ENCODE measurements at places on chromosomes 11 and 22.

DNA sequence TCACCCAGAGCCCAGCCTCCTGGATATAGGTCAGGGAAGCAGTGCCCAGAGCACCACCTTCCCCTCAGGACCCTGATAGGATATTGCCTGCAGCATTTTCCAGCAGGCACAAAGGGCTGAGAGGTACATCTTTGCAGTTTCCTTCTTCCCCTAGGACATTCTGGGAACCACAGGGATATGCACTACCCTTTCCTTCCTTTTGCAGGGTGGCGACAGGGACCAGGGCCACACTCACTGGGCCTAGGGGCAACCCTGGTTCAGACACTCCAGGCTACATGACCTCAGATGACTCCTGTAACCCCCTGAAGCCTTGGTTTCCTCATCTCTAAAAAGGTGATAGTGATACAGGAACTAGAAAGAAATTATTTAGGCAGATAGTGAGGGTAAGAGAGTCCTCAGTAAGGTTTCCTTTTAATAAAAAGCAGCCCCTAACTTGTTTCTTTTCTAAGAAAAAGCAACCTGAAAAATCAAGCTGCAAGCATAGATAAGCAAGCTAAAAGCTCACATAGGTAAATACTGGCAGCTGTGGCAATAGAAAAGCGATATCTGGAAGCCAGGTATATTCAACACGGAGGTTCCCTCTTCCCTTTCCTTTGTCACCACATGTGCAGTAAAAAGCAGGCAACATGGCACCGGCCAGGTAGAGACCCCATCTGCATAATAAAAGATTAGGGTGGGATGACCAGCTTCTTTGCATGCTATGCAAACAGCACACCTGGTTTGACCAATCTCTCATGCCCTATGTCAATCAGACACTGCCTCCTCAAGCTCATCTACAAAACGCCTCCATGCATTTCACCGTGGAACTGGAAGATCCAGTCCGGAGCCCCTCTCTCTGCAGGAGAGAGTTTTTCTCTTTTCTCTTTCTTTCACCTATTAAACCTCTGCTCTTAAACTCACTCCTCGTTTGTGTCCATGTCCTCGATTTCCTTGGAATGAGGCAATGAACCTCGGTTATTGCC, 13.2 kb upstream of the MRGPRX2 start:
- DNase-seq: peak; percentile 76

DNA sequence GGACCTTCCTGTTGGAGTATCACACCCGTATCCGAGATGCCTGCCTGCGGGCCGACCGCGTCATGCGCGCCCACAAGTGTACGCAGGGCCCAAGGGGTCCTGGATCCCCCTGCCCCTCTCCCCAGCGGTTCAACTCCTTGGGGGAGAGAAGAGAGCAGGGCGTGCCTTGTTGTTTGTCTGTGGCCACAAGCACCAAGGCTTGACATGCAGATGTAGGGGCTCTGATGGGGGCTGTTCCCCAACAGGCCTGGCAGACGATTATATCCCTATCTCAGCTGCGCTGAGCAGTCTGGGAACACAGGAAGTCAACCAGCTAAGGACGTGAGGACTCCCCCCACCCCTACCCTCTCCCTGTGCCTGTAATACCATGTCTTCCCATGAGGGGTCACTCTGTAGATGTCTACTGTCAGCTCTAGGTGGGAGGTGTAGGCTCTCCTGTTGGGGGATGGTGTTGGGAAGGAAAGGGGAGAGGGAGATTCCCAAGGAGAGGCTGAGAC, 6.8 kb downstream of the CFL1 start:
- DNase-seq: no peak

DNA sequence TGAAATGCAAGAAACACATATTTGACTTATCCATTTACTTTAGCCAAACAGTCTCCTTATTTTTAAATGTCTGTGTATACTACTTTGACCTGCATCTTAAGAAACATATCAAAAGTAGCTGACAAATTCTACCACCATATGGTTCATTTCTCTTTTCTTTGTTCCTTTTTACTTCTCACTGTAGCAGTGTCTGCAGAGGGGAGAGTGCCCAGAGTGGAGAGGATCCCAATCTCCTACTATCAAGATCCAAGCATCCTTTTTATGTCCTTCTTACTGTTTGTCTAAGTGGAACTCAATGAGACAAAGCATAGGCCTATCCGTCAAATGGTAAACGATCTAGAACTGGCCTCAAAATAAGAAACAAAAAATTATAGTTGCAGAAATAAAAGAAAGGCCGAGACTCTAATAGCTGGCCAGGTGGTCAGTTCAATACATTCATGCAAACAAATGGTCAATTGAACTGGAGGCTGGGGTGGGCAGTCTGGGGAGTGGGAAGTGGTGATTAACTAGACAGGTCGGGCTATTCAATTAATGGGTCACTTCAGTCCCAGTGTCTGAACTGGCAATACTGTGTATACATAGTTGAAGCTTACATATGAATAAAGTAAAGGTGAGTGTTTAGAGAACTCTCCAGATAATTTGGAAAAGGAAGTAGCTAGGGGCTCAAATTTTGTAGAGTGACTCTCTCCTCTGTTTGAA, 149.1 kb downstream of the MAML2 start:
- DNase-seq: no peak

DNA sequence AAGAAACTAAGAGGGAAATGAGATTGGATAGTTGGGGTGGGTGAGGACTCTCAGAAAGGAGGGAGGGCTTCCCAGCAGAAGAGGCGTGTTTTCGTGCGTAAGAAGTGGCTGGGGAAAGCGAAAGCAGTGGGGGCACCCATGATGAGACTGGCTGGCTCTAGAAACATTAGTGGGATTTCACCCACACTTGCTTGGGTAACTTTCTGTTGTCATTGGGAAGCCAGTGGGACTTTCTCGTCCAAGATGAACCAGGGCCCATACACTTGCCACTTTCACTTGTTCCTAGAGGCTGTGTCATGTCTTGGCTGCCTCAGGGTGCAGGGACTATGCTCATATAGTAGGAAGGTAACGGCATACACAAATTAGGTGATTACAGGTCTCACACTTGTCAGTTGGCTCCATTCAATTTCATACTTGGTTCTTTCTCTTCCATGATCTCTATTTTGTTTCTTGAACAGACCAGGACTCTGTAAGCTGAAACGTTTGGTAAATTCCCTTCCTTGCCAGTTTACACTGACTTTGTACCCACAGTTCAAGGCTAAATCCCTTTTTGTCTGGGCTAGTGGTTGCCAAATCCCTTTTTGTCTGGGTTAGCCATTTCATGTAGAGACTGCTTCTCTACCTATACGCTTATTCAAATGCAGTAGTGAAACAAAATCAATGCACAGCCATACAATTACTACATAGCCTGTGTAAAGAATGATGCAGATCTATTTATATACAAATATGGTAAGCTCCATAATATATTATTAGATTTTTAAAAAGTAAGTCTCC, 42.0 kb upstream of the CXCR5 start:
- no peak for DNase-seq

GRCh38 chr11:114098927-114099326, 39.4 kb downstream of the ZBTB16 start:
- DNase-seq: no peak

GRCh38 chr11:118609380-118610224, 2.2 kb downstream of the PHLDB1 start:
- no peak for DNase-seq

- DNase-seq: peak; percentile 19
These were observed 10.4 kb upstream of the SREBF2 start for GRCh38 chr22:41822317-41823057.

DNA sequence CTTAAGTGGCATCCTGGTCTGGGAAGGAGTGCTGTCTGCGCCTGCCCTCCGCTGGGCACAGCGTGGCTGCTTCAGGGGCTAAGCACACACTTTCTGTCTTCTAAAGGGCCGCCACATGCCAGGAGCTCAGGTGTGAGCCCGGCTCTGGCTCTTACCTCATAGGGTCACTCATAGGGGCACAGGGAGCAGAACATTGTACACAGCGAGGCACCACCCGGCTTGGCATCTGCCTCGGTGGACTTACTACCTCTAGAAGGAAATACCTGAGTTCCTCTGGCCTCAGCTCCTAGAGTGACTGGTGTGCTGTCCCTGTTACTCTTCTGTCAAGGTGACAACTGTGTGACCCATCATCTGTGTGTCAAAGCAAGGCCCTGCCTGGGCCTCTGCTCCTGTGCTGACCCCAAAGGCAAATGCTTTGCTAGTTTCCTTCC, 13.4 kb downstream of the NEAT1 start:
- DNase-seq: no peak

DNA sequence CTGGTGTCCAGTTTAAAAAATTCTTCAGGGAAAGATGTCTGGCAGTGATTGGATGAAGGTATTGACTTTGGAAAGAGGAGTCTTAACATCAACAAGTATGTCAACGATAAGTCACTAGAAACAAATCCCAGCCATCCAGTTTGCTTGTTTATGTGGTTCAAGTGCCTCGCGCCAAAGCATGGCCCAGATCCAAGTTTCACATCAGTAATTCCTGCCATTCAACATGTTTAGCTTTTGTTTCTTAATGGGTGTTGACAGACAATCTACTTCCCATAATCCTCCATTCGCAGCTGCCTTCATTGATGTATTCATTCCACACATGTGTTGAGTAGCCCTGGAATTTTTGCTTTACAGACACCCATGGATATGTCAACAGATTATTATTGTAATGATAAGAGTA, 77.8 kb downstream of the UBASH3B start:
- no peak for DNase-seq

- DNase-seq: no peak
These were observed 3.2 kb upstream of the EMID1 start for GRCh38 chr22:29202212-29203192.

DNA sequence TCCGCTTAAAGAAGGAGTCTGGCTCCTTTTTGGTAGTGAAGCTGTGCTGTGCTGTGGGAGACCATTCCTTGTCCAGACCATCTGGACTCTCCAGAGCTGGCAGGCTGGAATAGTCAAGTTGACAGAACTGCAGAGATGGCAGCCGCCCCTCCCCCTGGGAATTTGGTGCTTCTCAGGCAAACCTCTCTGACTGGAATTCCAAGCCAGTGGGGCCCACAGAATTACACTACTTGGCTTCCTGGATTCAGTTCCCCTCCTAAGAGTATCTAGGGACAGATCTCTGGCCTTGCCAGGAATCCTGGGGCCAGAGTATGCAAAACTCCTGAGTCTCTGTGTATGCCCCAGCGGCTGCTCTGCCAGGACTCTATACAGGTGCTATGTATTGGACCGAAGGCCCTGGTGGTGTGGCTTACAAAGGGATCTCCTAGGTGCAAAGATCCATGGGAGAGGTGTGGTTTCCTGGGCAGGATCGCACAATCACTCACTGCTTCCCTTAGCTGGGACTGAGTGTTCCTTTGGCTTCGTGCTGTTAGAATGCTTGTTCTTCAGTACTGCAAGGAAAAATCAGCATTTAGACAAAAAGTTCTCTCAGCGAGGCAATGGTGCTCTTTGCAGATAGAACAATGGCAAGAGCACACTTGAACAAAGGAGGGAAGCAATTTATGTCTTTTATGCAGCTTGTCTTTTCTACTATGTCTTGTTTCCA, 86.8 kb downstream of the PRMT3 start:
- DNase-seq: peak; percentile 27

- DNase-seq: no peak
These were observed 732.3 kb downstream of the BRD1 start for GRCh38 chr22:49095366-49095765.

GRCh38 chr11:64735725-64736259, 8.2 kb downstream of the RASGRP2 start:
- no peak for DNase-seq

GRCh38 chr11:92482492-92483060, 258.0 kb downstream of the FAT3 start:
- DNase-seq: peak; percentile 86

DNA sequence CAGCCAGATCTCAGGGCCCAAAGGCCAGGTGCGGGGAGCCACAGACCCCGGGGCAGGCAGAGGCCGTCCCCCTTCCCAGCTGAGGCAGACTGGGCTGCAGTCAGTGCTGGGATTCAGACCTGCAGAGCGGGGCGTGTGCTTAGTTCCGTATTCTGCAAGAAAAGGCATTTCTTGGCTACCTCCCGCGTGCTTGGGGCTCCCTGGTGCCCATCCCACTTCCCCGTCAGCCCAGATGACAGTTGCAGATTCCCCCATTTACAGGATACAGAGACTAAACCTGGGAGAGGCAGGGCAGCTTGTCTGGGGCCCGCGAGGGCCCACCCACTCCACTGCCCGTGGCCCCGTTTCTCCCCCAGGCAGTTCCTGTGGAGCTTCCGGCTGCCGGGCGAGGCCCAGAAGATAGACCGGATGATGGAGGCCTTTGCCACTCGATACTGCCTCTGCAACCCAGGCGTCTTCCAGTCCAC, 18.3 kb downstream of the CYTH4 start:
- DNase-seq: no peak

DNA sequence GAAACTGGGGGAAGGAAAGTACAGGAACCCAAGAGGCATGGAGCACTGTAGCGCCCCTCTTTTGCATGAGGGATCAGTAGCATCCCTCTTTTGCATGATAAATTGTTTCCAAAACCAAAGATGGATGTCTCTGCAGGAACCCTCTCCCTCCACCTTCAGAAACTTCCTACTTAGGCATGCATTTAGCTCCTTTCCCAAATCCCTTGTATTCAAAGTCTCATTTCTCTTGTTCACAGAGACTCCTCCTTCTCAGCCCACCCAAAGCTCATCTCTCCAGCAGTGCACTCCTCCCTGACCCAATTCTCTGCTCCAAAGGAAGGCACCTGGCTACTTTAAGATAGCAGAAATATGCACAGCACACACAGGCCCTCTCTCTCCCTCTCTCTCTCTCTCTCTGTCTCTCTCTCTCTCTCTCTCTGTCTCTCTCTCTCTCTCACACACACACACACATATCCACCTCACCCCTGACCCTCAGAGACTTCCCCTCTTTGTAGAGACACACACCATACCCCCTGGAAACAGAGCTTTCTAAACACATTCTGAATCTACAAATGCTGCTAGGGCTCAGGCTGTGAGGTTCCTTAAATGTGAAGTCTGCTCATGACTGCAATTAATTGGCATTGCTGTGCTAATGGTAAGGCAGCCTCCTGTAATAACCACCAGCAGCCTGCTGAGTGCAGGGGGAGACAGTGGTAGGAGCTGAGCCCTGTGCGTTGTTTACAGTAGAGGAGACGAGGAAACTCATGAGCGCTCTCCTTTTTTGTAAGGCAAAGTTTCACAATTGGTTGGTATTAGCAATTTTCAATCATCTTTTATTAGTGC, 519.6 kb downstream of the NTM start:
- no peak for DNase-seq

Data from NCI-H526 treated with DMSO at 0.1 percent for 48 hours (cell line).